ENCODE measurements at places on chromosomes 4 and X.

DNA sequence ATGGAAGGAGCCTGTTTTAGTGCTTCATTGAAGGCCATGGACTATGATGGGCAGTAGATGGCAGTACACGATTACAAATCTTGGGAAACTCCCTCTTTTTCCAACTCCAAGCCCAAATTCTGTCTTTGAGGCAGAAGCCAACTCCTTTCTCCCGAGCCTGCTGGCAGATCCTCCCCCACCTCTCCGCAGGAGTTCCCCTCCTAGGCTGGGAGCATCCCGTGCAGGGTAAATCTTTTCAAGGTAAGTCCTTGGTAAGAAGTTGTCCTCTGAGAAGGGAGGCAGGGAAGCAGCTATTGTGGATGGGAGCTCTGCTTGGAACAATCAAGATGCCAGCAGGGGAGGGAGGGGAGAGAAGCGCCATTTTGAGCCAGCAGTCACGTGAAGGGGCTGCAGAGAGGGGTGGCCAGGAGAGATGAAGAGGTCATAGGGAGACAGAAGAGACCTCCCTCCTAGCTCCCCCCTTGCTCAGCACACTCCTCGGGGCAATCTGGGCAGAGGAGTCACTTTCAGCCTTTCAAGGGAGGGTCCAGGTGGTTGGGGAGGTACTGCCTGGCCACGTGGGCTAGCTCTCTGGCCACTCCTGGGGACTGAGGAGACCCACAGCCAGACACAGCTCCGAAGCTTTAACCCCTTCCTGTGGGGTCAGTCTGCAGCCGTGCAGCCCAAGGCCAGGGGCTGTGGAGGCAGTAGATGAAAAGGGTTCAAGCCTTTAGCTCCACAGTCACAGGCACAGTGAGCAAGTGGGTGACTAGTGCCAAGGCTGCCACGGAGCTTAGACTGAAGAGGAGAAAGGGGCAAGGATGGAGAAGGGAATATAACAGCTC, 9.6 kb downstream of the CC2D2A start:
- DNase-seq, result peak; percentile 17

GRCh38 chr4:108049406-108049805, 59.7 kb downstream of the HADH start:
- peak; percentile 49 for DNase-seq

DNA sequence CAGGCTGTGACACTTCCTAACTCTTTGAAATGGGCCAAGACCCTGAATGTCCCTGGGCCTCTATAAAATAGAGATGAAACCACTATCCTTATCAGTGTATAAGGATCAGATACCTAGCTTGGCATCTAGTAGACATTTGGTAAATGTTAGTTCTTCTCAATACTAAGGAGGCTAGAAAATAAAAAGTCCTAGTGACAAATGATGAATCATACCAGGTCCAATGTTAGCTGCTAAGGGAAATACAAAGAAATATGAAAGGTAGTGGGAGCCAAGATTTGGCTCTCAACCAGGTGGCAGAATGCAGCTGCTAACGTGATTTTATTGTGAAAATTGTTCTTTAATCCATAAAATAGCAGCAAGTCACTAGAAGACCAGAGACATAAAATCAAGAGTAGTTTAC, 19.8 kb upstream of the PPARGC1A start:
- no peak for DNase-seq

- DNase-seq, result no peak
Observed at GRCh38 chrX:107940095-107940494, 42.1 kb downstream of the TEX13B start.

DNA sequence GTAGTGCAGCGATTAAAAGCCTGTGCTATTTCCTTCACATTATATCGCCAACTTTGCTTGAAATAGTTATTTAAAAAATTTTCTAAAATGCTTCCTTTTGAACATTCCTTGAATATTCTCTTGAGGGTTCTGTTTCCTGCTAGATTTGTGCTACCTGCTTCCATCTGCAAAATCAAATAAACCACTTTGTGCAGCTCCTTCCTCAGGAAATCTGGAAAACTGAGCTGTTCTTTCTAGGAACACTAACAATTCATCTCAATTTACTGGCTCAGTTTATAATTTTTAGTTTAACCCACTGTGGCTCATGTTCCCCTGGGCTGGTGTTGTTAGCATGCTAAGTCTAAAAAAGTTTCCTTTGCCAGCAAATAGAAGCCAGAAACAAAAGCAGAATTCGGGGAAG, 88.1 kb upstream of the LCORL start:
- no peak for DNase-seq

DNA sequence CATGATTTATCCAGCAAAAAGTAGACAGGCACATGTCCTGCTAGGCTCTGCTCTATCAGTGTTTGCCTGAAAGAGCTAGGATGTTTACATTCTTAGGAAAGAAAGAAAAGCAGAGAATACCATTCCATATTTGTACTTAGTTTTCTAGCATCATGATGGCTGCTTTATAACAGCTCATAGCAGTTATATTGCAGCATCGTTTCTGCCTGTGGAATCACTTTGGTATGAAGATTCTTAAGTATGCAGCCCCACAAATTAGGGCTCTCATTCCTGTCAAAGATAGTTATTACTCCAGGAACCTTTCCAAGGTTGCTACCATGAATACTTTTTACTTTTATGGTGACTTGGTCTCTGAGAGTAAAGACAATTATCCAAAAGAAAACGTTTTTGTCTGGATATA, 119.0 kb upstream of the MYOZ2 start:
- DNase-seq, result no peak

DNA sequence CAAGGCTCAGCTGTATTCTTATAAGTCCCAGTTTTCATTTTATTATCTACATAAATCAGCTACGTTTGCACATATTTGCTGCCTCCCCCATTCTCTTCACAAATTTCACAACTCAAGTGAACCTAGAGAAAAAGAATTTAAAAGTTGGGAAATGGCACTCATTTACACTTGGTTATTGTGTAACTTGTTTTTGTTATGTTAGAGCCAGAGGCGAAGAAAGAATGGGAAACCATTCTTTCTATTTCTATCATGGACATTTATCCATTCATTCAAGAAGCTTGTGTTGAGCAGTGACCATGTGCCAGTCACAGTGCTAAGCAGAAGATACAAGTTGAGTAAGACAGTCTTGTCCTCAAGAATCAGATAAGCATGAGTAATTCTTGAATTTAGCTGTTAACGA, 13.5 kb downstream of the LIAS start:
- DNase-seq, result no peak

- no peak for DNase-seq
Observed at GRCh38 chr4:117623326-117623725, 411.0 kb upstream of the NDST3 start.

DNA sequence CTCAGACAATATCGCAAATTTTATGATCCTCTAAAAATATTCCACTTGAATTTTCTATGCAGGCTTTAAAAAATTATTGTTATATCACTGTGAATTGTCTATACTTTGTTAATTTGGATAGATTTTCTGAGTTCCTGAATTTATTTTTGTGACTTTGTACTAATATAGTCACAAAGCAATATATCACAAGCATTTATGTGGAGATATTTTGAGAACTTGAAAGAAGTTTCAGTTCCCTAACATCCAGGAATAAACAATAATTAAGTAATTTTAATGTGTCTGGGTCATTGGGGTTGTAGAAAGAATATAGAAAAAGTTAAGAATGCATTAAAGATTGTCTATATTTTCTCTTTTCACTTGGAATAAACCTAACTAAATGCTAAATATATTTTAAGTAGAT, 32.0 kb downstream of the CXCL8 start:
- no peak for DNase-seq

GRCh38 chrX:50002067-50002714, 79.8 kb downstream of the CLCN5 start:
- no peak for DNase-seq

DNA sequence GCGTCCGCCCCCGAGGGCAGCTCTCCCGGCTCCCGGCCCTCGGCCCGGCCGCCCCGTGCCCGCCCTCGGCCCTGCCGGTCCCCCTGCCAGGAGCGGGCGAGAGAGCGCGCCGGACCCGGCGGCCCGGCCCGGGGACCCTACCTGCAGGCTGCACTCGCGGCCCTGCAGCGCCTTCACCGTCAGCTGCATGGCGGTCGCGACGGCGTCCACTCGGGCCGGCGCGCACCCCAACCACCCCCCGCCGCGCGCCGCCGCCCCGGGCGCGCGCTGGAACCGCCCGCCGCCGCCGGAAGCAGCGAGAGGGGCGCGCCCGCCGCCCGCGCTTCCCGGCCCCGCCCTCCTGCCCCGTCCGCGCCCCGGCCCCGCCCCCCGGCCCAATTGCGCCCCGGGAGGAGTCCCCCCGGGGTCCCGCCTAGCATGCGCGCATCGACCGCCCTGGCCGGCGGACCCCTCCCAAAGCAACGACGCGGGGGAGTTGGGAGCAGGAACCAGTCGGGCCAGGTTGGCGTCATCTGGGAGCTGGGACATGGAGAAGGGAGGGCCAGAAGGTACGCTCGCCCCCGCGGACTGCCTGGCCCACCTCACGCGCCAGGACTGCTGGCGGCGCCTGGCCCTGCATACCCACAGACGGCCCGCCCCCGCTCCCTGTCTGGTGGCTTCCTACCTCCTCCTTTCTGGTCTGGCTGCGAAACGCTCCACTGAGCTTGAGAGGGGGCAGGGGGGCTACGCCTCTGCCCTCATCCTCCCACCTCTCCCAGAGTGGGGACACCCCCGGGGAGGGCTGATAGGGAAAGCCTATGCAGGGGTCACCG, at the start of gene UBL4A:
Gene UBL4A, minus strand, starts transcription at position 220 of the 812 bp plus-strand sequence. Its CDS starts 31 bp downstream, at position 189.
- peak; percentile 64 for DNase-seq

GRCh38 chrX:71510161-71510560, 22.7 kb upstream of the OGT start:
- no peak for DNase-seq

DNA sequence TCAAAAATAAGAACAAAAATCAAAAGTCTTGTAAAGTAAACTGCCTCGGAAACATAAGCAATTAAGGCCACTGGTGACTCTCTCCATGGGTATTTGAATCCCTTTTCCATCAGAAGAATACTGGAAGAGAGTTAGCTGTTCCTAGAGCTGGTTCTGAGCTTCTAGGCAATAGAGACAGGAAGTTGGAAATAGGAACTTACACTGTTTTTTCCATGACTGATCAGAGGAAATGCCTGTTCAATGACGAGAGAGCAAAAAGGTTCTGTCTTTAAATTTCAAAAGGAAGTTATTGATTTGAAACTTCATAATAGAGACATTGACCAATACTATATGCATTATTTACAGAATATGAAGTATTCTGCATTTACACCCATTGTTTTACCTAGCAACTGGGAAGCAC, 503.5 kb upstream of the ARX start:
- no peak for DNase-seq

- no peak for DNase-seq
Observed at GRCh38 chr4:77177199-77177598, 20.2 kb downstream of the CCNG2 start.

GRCh38 chr4:154427149-154427548, 64.5 kb downstream of the DCHS2 start:
- DNase-seq, result no peak

- no peak for DNase-seq
Observed at GRCh38 chr4:2596611-2597010, 60.2 kb downstream of the FAM193A start.

DNA sequence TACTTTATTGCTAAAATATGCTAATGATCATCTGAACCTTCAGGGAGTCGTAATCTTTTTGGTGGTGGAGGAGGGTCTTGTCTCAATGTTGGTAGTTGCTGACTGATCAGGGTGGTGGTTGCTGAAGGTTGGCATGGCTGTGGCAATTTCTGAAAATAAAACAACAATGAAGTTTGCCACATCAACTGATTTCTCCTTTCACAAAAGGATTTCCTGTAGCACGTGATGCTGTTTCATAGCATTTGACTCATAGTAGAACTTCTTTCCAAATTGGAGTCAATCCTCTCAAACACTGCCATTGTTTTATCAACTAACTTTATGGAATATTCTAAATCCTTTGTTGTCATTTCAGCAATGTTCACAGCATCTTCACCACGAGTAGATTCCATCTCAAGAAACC, 19.3 kb downstream of the DDIT4L start:
- no peak for DNase-seq

- DNase-seq, result no peak
Observed at GRCh38 chr4:147944249-147944648, 212.4 kb downstream of the ARHGAP10 start.

DNA sequence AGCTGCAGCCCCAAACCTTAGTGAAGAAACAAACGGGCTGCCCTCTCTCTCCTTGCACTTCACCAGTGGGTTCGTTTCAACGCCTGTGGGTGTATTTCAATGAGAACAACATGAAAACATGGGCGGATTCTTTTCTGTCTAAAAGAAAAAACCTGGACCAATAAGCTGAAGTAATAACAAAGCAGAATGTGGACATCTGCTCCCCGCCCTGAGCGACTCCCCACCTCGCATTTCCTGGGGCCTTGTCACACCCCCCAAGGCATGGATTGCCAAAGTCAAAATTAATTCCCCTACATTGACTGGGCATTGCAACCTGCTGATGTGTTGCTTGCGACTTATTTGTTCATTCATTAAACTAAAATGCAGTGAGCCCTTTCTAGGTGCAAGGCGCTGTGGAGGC, 142.9 kb downstream of the BCOR start:
- no peak for DNase-seq

GRCh38 chr4:10275696-10276095, 159.1 kb upstream of the WDR1 start:
- DNase-seq, result no peak

DNA sequence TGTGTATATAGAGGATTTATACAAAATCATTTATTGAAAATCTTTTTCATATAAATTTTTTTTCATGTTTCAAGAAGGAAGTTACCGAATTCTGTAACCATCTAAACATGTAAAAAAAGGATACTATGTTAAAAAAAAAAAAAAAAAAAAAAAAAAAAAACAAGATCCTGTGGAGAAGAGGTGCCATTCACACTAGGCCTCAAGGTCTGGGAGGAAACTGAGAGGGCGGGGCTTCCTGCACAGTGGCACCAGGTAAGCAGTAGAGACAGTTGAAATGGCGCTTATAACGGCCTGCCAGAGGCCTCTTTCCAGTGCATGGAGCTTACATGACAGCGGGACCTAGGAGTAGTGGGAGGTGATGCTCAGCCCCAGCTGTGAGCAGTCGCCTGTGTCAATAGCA, 17.5 kb downstream of the TRAPPC2 start:
- DNase-seq, result peak; percentile 72

DNA sequence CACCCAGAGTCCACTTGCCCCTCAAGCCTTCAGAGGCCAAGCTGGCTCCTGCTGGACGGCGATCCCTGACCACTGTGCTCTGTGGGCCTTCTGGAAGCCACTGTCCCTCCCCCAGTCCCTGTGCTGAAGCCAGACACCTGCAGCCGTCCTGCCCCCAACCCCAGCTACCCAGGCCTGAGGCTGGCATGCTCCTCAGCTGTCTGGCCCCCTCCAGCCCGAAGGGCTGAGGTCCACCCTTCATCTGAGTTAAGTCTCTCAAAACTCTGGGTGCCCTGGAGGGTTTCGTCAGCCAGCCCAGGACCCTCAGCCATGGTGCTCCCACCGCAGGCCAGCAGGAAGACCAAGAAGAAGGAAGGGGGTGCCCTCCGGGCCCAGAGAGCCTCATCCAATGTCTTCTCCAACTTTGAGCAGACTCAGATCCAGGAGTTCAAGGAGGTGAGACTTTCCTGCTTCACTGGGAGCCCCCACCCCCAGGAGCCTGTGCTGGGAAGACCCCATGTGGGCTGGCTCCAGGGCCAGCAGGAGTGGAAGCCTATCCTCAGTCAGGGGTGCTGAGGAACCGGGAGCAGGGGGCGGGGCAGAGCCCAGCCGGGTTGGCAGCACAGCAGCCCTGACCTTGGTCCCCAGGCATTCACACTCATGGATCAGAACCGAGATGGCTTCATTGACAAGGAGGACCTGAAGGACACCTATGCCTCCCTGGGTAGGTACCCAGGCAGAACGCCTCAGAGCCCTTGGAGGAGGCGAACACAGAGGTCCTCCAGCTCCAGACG, 4.2 kb downstream of the MYL5 start:
- DNase-seq, result no peak

- DNase-seq, result no peak
Observed at GRCh38 chr4:42945874-42946273, 53.4 kb downstream of the GRXCR1 start.
